ENCODE measurements at places on chromosomes 6 and 20.

DNA sequence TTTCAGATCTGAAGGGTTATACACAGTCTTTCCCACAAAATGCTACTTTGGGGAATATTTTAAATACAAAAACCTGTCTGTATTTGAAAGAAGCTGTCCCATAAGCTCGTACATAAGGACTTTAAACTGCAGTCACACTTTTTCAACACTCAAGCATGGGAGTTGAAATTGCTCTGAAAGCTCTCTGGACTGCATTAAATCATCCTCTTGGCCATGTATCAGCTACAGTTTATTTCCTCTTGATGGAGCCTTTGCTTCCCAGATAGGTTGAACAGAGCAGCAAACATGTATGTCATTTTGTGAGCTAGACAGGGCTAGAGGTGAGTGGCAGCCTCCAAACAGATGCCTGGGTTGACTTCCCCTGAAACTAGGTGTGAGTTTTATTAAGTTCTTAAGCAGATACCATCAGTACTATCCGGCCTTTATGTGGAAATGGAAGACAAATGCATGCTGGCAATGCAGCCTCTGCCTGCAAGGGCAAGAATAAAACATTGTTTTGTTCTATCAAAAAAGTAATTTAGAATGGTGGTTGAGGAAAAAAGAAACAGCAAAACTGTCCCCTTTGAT is 105.9 kb upstream of the ENPP5 start:
- no peak for DNase-seq

DNA sequence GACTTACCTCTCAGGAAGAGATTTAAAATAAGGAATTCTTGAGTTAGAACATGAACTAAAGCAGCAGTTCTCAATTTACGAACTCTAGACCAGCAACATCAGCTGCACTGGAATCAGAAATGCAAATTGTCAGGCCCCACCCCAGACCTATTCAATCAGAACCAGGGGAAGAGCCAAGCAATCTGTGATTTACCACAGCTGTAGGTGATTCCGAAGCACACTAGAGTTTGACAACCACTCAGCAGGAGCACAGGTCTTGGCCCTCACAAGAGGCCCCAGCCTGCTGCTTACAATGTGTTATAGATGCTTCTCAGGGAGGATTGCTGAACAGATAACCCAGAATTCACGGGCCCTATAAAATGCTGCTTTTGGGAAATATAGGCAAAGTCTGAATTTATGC is 279.2 kb downstream of the PTPRK start:
- DNase-seq, result no peak

DNA sequence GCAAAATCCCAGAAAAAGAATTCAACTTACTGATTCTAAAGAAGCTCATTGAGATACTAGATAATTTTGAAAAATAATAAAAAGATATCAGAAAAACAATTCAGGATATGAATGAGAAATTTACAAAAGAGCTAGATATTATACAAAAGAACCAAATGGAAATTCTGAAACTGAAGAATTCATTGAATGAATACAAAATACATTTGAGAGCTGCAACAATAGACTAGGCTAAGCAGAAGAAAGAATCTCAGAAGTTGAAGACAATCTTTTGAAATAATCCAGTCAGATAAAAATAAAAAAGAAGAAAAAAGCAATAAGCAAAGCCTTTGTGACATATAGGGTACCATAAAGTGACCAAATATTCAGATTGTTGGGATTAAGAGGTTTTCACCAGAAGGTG is 206.0 kb downstream of the CD109 start:
- no peak for DNase-seq

GRCh38 chr6:143973097-143973966 is 34.7 kb downstream of the PLAGL1 start:
- DNase-seq, result no peak

DNA sequence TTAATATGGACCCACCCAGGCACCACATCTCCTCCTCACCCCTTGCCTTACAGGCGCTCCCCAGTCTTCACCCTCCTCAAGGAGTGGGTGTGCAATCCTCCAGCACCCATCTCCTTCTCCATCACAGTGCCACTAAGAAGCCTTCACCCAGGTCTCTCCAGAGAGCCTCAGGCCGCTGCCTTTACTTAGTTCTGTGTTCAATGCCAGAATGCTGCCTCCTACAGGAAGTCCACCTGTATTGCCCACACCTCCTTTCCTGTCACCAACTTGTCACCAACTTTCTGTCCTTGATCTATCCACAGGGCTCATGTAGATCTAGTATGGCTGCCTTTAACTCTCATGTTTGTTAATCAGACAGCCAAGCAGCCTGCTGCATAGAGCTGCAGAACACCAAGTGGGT is 586 bp upstream of the LST1 start:
- DNase-seq, result no peak

DNA sequence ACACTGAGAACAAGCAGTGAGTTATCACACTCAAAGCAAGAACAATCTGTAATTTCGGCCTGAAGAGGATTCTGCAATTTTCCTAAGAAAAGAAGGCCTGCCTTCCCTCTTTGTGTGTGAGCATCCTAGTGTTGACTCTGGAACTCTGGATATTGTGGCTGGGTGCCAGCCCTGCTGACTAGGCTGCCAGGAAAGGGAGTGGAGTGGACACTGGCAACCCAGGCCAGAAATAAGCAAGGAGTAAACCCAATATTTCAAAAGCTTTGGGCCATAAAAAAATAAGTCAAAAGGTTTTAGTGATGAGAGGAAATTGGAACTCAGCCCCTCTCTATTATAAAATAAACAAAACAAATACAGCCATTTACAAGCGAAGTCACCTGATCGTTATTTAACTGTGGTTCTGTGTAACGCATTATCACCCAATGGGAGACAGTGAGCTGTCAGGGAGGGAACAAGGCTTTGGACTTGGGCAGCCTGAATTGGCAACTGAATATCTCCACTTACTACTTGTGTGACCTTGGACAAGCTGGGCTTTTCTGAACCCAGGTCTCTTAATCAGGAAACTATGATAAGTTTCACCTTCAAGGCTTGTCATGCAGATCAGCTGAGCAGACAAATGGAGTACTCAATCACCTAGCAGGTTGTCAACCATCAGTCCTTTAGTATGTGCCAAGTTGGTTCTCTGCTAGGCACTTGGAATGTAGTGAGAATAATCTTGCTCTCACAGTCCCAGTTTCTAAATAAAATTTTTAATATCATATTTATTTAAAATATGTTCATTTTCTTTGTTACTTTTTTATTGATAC is 196.2 kb downstream of the PAX1 start:
- DNase-seq, result no peak

DNA sequence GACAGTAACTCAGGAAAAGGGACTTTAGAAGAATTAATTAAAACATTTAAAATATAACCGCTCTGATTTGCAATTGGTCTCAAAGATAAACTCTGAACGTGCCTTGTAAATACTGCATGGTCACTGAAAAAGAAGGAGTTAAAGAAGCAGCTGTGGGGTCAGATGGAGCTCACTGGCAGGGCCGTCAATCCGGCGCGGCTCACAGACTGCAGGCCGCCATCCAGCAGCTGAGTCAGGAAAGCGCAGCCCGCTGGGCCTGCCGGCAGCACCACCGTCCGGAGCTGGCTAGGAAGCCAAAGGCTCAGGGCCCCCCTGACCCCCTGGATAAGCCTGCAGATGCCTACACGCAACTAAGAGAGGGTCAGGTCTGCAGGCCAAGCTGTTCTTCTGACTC is 54.2 kb upstream of the FRMD1 start:
- DNase-seq, result no peak

DNA sequence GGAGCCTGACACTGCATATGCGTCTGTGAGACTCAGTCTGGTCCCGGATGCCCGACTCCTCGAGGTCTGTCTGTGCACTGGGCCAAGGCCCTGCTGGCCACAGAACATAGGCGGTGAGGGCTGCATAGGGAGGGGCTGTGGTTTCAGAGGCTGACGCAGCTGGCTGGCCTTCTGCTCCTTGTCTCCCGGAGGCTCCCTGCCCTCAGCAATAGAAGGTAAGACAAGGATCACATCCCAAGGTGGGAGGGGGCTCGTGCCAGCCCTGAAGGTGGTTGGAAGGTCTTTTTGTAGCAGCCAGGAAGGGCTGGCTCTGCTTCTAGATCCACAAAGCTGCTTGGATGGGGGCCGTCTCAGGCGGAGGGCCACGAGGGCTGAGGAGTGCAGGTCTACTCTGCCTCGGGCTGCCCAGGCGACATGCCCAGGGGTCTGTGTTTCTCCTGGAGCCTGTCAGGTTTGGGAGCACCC is 239.8 kb upstream of the SULF2 start:
- DNase-seq, result no peak

GRCh38 chr6:159065759-159066329 is 21.1 kb upstream of the TAGAP start:
- no peak for DNase-seq

DNA sequence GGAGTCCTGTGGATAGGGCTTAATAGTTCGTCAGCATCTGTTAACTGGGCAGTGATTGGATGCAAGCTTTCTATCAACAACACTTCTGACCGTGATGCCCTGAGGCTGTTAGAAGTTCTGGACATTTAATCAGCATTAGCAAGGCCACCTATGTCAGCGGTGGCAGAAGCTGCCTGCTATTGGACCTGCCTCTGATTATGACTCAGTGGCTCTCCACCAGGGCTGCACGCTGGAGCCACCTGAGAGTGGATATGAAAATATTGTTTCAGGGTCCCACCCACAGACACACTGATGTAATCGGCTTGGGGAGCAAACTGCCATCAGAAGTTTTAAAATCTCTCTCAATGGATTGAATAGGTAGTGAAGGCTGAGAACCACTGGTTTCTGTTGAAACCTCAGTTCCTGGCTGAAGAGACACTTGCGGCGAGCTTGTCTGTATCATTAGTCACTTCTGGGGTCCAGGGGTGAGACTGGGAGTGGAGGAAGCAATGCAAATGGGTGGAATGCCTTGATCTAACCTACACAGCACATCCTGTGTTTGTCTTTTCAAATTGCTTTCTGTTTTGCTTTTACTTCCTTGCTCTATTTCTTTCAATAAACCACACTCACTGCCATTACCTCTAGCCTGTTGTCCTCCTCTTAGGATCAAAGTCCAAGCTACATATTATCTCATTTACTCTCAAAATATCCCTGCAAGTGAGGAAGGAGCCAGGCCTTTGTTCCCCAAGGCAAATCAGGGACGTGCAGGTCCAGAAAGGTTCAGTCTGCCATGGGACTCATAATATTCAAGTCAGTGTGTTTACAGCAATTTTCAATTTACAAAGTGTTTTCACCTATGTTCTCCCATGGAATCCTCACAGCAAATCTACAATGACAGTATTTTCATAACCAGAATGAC is 4.2 kb downstream of the CLIC5 start:
- DNase-seq, result no peak

- no peak for DNase-seq
These were observed 17.1 kb upstream of the MOXD1 start for GRCh38 chr6:132418235-132418965.

DNA sequence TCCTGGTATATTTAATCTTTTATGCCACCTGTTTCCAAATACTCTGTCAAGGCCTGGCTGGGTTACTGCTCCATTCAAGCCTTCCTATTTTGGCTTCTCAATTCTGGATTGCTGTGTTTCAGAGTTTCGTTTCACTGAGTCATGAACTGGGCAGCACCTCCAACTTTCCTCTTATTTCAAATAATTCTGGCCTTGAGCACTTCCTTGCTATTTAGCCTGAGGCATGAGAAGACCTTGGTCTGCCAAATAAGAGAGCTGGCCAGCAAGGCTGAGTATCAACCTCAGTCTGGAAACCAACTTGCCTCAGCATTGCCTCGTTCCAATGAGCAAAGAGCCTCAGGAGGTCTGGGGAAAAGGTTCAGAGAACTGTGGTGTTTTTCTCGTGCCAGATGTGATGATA is 66.6 kb downstream of the TNFAIP3 start:
- no peak for DNase-seq

DNA sequence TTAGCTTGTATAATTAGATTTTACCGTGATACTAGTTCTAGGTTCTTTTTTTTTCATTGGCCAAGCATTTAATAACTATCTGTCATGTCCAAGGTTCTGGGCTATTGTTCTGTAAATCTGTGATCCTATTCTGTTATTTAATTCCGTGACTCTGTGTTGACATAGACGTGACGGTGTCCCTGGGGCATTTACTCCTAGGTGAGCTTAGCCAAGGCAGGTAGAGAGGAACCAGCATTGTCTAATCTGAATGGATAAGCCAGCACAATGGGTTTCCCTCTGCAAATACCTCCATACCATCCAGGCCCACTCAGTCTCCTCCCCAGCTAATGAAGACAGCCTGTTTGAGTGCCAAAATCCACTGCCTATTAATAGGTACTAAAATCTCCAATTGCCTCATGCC is 8.9 kb upstream of the CDSN start:
- no peak for DNase-seq

- DNase-seq, result no peak
These were observed 10.1 kb upstream of the ZNF337 start for GRCh38 chr20:25706793-25707192.

DNA sequence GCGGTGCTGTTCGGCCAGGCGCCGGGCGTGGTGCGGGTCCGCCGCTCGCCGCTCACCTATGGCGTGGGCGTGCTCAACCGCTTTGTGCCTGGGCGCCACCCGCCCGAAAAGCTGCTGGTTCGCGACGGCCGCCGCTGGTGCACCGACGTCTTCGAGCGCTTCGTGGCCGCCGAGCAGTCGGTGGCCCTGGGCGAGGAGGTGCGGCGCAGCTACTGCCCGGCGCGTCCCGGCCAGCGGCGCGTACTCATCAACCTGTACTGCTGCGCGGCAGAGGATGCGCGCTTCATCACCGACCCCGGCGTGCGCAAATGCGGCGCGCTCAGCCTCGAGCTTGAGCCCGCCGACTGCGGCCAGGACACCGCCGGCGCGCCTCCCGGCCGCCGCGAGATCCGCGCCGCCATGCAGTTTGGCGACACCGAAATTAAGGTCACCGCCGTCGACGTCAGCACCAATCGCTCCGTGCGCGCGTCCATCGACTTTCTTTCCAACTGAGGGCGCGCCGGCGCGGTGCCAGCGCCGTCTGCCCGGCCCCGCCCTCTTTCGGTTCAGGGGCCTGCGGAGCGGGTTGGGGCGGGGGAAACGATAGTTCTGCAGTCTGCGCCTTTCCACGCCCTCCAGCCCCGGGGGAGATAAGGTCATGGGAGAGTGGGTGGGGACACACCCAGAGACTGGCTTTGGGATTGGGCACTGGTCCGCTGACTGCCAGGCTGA is 15.7 kb downstream of the ADISSP start:
- no peak for DNase-seq

DNA sequence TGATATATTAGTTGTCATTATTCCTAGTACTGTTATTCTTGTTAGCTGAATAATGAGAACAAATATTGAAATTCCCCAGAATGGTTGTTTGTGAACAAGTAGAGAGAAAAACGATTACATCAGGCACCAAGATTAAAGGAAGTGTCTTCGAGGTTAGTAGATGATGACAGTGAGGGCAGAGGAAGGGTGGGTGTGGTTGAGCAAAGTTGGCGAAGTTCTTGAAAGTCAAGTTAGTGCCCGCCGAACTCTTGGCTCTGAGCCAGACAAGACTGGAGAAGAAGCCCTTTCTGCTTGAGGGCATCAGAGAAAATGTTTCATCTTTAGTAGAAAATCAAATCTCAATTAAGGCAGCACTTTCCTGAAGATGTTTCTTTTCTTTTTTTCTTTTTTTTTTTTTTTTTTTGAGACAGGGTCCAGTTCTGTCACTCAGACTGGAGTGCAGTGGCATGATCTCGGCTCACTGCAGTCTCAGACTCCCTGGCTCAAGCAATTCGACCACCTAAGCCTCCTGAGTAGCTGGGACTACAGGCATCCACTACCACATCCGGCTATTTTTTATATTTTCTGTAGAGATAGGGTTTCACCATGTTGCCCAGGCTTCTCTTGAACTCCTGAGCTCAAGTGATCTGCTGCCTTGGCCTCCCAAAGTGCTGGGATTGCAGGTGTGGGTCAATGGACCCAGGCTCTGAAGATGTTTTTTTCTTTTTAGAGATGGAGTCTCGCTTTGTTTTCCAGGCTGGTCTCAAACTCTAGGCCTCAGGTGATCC is 77.1 kb downstream of the SGK1 start:
- DNase-seq, result no peak

Data from HTR-8/SVneo (cell line).